ENCODE measurements at places on chromosomes 11 and 22.

GRCh38 chr11:2816941-2817421, 68.6 kb downstream of the CDKN1C start:
- DNase-seq, result no peak

DNA sequence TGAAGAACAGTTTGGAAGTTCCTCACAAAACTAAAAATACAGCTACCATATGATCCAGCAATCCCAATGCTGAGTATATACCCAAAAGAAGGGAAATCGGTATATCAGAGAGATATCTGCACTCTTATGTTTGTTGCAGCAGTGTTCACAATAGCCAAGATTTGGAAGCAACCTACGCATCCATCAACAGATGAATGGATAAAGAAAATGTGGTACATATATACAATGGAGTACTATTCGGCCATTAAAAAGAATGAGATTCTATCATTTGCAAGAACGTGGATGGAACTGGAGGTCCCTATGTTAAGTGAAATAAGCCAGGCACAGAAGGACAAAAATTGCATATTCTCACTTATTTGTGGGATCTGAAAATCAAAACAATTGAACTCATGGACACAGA, 46.5 kb downstream of the XRRA1 start:
- no peak for DNase-seq

DNA sequence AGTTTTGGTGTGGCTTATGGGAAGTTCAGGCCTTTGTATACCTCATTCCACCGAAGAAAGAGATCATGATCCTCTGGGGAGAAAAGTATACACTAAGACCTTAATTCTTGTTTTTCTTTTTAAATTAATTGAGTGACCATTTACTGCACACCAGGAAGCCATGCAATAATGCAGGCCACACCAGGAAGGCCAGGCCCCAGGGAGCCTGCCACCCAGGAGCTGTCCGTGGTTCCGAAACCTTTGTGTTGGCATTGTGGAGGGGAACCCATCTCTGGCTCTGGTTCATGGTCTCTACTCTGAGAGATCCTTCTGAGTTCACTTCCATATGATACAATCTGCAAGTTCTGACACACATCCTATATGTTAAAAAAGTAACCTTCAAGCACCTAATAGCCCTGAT, 291.8 kb downstream of the MIAT start:
- DNase-seq, result no peak

DNA sequence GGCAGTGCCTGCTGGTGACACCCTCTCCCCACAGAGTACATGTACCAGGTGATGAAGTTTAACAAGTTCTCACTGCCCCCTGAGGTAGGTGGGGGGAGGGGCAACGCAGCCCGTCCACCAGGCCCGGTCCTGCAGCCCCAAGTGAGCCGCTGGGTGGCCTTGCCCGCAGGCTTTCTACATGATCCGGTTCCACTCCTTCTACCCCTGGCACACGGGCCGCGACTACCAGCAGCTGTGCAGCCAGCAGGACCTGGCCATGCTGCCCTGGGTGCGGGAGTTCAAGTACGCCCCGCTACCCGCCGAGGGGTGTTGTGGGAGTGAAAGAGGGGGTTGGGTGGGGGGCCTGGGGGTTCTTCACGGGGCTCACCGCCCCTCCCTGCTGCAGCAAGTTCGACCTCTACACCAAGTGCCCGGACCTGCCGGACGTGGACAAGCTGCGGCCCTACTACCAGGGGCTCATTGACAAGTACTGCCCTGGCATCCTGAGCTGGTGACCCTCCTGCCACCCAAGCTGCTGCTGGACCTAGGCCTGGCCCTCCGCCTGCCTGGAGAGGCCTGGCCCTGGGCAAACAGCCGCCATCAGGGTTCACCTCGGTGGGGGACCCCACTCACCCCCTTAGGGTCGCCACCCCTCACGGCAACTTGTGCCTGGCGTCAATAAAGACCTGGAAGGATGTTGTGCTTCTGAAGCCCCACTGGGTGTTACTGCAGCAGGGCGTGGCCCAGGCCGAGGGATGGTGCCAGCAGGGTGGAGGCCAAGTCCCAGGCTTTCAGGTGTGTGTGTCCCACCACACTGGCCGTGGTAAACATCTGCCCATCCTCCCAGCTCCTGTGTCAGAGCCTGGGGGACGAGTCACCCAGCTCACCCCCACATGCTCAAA, 2.9 kb downstream of the MIOX start:
- DNase-seq, result no peak

GRCh38 chr11:69534166-69534530, 52.7 kb downstream of the LINC01488 start:
- DNase-seq, result no peak

DNA sequence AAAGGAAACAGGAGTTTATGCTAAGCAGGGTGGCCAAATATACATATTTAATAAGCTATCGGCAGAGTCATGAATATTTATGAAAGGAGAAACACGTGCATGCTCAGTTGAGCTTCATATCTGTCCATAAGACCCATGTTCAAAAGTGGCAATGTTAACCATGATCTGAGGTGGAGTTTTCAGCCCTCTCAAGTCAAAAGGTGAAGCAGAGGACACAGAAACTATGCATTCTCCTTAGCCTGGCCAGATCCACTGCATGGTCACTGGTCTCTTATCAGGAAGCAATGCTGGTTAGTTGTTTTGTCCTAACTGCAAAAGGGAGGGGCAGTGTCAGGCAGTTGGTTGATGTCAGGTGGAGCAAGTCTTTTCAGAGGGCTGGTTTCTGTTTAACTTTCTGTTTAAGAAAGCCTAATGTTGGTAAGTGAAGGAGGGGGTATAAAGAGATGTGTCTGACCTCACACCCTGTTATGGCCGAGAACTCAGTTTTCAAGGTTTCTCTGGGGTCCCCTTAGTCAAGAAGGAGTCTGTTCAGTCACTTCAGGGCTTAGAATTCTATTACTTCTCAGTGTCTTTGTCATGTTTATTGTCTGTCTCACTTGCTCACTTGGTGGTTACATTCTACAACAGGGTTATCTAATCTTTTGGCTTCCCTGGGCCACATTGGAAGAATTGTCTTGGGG, 5.5 kb upstream of the SELENOH start:
- no peak for DNase-seq

GRCh38 chr11:73553266-73553665, 44.6 kb downstream of the FAM168A start:
- DNase-seq, result no peak

- no peak for DNase-seq
Observed at GRCh38 chr11:65654375-65655349, 8.1 kb downstream of the RELA start.

- peak; percentile 24 for DNase-seq
Observed at GRCh38 chr22:47154621-47155081, 392.2 kb downstream of the TBC1D22A start.

DNA sequence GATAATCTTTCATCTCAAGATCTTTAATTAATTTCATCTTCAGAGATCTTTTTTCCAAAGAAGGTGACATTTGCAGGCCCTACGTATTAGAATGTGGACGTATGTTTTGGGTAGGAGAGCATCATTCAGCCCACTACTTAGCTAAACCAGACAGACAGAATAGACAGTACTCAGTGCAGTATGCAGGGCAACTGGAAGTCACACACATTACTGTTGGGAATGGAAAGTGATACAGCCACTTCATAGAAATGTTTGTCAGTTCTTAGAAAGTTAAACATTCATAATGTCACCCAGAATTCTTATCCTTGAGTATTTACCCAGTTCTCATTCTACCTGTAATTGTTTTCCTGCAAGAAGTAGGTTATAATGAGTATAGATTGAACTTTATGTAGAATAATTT, 102.9 kb downstream of the PPP6R3 start:
- DNase-seq, result no peak

DNA sequence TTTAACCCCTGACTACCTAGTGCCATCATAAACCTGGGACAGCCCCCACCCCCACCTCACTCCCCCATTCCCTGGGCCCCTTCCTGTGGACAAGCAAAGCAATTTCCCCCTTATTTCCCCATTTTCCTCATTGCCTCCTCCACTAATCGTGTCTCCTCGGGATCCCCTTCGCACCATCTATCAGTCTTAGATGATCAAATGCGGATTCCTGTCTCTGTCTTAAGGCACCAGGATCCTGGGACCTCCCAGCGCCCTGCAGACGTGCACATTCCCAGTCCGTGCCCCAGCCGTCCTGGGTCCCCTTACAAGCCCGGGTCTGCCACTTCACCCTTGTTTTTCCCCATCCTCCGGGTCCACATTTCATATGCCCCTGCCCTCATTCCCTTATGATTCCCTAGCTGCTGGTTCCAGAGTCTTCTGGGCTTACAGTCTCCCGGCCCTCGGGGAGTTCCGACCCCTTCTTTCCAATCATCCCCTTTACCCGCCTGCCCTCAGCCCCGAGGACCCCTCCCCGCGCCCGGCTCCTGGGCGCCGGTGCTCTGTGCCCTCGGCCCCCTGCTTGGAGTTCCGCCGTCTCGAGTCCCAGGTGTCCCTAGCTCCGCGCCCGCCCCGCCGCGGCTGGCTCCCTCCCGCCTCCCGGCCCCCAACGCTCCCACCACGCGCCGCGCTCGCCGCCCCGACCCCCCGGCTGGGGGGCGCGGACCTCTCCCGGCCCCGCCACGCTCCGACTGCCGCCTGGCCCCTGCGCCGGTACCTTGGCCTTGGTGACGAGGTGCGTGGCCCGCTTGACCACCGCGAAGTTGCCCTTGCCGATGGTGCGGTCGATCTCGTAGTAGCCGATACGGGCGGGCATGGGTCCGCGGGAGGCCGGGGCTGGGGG, 599 bp downstream of the SIK3 start:
- no peak for DNase-seq

DNA sequence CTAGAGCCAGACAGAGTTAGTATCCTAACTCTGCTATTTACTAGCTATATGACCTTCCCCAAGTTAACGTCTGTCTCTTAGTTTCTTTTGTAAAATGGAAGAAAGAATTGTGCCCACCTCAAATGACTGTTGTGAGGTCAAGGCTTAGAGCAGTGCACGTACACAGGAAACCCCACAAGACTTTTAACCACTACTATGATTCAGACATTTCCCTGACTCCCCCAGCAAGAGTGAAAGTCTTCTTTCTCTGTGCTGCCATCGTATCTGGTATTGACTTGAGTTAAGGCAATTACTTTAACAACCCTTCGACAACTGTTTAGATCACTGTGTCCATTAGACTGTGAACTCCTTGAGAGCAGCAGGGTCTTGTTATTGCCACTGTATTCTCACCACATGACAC, 2.6 kb upstream of the OR52W1 start:
- no peak for DNase-seq

- DNase-seq, result no peak
Observed at GRCh38 chr11:125512106-125512505, 16.0 kb upstream of the FEZ1 start.

DNA sequence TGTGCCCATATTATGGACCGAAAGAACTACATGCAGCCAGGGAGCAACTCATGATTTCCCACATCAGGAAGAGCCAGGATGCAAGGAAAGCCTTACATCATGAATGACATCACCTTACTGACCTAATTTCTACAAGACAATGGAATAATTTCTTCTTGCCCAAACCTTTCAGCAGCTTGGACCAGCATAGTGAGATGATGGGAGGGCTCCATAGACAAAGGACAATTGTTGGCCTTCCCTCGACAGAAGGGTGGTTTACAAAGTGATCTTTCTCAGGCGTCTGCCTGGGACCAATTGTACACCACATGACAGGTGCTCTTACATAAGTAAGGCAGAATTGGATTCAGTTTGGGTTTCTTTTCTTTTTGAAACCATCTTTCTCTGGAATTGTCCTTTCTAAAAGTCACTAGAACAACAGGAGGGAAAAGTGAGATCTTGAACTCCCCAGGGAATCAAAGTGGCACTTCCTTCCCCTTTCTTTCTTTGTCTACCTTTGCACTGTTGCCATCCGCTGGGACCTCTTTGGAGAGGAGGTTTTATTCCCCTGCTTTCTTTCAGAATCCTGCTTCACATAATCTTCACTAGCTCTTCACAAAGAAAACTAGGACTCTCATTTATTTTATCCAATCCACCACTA, 51.7 kb upstream of the PAK1 start:
- DNase-seq, result no peak

DNA sequence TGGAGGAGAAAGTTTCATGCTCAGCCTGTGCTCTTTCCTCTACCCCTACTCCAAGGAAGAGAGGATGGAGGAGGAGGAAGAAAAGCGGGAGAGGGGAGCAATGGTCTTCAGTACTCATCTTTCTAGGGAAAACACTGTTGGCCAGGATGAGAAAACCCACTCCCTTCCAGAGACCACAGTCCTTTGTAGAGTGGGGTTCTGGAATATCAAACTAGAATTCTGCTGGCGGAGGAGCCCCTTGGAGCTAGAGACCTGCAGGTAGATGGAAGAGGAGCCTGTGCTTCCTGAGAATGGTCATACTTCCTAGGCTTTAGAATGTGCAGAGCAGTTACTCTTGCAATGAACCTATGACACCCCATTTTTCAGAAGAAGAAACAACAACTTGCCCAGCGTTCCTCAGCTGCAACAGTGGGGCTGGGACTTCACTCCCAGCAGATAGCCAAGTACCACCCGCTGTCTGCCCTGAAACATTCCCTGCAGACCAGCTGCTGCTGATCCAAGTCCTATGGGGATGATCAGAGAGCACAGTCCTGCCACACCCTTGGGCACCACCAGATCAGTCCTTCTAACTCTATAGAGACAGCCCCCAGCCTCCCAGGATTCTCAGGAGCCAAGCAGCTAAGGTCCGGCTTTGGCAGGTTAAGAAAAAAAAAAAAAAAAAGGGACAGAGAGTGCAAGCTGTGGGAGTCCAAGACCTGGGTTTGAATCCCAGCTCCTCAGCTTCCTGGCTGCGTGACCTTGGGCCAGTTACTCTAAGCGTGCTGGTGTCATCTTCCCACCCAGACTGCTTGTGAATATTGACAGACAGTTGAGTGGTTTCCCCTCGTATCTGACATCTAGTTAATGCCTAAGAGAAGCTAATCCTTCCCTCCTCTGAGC, 664 bp downstream of the PTGDR2 start:
- no peak for DNase-seq

DNA sequence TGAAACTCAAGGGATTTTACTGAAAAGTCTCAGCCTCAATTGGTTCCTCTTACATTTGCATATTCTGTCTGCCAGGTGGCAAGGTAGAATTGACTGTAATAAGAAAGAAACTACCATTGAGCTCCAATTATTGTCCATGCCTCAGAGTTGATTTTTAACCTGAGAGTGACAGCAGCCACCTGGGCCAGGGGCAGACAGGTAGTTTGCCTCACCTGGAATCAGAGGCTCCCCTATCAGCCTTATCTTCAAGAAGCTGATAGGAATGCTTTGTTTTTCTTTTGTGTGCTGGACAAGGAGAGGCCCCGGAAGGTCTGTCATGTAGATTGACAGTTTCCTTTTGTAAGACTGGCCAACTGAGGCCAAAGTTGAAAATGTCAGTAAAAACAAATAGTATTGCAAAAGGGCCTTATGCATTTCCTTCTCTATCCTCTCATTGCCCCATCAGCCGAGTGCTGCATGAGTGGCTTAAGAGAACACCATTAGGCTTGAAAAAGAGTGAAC, 34.1 kb downstream of the CD44 start:
- no peak for DNase-seq

DNA sequence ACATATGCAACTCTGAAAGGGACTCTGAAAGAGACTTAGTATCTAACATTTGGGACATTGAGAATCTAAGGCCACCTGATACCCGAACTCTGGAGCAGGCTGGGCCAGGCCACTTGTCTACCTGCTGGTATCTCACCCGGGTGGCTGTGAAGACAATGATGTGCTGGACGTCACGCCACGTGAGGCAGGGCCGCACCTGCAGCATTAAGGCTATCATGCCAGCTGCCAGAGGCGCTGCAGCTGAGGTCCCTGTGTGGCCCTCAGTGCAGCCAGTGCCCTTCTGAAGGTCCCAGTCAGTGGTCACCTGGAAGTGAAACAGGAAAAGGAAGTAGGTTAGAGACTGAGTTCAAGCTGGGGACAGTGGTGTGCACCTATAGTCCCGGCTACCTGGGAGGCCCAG, 12.4 kb downstream of the PCSK7 start:
- DNase-seq, result no peak
